ENCODE measurements at places on chromosomes 7 and 10.

- DNase-seq = peak; percentile 73
These were observed 98.4 kb downstream of the PIP4K2A start for GRCh38 chr10:22615819-22616499.

DNA sequence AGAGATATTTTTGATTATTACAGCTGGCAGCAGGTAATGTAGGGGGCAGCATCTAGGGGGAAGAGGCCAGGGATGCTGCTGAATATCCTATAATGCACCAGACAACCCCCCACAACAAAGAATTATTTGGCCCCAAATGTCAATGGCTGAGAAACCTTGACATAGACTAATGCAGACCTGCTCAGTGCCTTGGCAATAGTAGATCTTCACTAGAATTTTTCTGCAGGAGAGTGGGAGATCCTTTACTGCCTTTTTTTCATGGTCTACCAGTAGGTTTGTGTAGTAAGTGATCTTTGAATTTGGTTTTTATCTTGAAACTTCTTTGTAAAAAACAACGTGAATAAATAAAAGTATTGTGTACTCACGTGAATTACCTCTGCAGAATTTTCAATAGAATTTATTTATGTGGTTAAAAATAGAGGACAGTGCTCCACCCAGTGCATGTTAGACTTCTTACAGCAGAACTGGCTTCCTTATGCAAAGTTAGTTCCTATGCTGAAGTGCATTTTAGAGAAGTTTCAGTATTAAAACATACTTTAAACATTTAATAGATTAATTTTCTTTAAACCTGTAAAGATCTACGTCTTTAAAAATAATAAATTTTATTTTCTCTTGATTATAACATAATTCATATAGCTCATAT lies 199.6 kb upstream of the HDAC9 start:
- no peak for DNase-seq

DNA sequence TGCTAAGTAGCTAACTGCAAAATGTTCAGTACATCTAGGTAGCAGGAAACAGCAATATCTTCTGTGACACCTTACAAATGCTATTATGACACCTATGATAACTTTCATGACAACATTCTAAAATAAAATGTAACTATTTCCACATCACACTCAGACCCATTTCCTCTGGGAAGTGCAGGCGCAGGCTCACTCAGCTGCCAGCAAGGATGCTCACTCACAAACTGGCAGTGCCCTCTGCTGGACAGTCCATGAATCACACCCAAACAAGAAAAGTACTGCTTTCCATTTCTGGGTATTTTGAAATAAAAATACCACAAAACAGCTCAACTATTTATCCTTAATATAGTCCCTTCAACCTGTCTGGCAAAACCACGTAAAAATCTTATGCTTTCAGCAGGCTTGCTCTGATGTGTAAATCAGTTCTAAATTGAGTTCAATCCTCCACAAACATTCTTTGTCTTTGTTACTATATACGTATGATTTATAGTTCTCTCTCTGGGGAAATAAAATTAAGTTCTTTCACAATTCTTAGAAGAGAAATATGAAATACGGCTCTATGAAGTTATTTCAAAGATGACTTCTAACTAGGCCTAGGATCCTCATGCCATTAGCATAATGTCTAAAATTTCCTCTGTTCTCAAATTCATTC lies 176.6 kb downstream of the PARD3 start:
- peak; percentile 95 for DNase-seq

DNA sequence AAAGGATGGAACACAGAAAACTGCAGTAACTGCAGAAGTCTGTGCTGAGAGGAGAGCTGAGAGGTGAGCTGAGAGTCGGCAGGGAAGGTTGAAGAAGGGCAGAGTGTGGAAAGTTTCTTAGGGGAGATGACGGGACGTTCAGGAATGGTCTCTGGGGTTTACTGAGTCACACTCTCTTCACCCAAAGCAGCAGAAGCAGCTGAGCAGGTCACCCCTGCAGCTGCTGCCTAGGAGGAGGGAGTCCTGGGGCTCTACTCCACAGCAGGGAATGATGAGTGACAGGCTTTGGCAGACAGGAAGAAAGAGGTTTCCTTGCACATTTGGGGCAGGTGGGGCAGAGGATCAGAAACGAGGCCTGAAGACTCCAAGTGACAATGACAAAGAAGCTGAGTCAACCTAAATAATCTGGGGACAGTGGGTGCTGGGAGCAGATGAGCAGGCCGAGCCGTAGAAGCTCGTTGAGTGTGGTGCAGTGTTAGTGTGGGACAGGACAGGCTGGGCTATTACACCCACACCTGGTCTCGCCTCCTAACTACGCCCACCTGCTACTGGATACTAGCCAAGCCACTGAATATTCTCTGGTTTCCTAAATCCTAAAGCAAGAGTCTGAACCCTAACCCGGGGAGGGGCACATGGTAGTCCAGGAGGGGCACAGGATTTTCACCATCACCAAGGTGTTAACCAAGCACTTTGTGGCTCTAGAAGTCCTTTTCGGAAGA lies 24.9 kb downstream of the BEND7 start:
- DNase-seq = no peak

- no peak for DNase-seq
These were observed 26.0 kb downstream of the NUP42 start for GRCh38 chr7:23207884-23208283.

- DNase-seq = no peak
These were observed 60.2 kb downstream of the KCNH2 start for GRCh38 chr7:150917969-150918368.

- DNase-seq = peak; percentile 74
These were observed 903 bp upstream of the KCNMA1 start for GRCh38 chr10:77638321-77639101.

DNA sequence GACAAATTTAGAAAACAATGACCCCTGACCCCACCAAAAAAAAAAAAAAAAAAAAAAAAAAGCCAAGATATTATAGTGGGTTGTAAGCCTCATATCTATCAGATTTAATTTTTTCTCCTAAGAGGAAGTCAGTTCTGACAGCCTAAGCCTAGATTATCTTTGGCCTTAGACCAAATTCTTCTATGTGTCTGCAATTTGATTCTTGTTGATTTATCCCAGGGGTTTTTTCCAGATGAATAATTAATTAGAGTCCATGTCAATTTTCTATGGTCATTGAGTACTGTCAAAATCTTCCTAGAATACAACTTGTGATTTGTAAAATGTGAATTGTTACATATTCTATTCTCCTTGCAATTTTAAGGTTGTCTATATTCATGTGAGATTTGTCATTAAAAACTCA lies 151.6 kb upstream of the CACNA2D1 start:
- no peak for DNase-seq

GRCh38 chr7:158991824-158992621 lies 135.7 kb downstream of the DYNC2I1 start:
- peak; percentile 46 for DNase-seq

DNA sequence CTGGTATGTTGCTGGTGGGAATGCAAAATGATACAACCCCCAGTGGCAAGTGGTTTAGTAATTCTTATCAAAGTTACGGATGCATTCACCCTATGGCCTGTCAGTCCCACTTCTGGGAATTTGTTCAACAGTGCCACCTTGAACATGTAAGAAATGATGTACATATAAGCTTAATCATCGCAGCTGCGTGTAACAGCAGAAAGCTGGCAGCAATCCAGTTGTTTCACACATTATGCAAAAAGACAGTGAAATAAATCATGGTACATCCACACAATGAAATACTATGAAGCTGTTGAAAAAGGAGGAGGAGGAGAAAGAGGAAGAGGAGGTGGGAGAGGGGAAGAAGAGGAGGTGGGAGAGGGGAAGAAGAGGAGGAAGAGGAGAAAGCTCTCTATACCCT lies 76.2 kb upstream of the MYL10 start:
- DNase-seq = no peak

DNA sequence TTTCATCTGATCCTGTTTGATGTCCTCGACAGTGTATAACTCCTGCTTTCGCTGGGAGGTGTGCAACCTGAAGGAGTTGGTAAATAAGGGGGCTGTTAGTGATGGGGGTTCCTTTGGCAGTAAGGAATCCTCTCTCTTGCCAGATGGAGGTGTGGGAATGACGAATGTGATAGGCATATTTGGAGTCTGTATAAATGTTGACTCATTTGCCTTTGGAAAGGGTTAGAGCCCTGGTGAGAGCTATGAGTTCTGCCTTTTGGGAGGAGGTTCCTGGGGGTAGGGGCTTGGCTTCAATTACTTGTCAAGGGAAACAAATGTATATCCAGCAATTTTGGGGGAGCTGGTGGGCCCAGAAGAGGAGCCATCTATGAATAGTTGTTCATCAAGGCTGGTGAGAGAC lies 11.4 kb upstream of the CHST3 start:
- DNase-seq = no peak

DNA sequence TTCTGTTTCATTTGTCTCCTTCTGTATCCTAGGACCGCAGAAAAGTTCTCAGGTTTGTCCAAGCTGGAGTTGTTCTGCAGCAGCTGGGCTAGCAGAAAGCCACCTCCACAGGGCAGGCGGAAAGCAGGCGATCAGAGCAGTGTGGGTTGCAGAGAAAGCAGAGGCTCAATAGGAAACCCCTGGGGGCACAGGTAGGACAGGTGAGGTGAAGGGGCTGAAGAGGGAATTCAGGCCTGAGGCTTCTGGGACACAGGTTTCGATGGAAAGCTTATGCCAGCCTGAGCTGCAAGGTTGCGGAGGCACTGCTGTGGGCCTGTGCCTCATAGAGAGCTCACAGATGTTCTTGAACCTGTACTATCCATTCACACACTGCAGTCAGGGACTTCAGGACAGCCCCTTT lies 194.9 kb upstream of the TPK1 start:
- DNase-seq = no peak

GRCh38 chr10:14688606-14689005 lies 86.1 kb downstream of the FAM107B start:
- no peak for DNase-seq

GRCh38 chr7:137846549-137846826 lies 286 bp downstream of the DGKI start:
- DNase-seq = no peak

GRCh38 chr7:69213878-69214277 lies 384.4 kb upstream of the AUTS2 start:
- no peak for DNase-seq

DNA sequence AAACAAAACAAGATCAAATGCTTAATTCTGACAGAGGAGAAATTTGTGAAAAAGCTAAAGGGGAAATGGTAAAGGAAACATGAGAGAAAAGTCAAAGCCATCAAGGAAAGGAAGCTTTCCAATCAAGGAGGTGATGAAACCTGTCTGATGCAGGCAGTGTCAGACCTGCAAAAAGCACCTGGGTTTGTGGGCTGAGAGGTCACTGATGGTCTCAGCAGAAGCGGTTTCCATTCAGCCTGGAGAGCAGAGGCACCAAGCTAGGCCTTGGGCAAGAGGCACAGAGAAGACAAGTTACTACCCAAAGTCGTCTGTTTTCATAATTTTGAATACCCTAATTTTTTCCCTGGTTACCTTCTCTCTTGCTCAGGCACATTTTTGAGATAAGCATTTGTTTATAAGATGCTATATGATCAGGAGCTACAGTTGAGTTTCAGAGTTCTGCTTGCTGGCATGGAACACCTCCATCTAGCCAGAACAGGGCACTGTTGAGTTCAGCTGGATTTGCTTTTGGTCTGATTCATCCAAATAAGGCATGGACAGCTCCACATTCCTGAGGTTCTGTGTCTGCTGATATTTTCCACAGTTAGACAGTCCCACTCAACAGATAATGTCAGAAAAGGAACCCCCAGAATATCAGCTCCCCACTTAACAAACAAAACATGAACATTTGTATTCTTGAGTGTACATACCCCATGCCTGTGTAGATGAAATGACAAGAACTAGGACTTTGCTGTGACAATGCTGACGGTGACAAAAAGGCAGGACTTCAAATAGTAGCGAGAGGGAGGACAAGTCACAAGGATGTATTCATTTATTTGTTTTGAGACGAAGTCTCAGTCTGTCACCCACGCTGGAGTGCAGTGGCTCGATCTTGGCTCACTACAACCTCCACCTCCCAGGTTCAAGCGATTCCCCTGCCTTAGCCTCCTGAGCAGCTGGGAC lies 4.9 kb upstream of the PPIA start:
- DNase-seq = peak; percentile 39

GRCh38 chr7:14934839-14935238 lies 32.3 kb upstream of the DGKB start:
- DNase-seq = no peak

- DNase-seq = no peak
These were observed 1.6 kb upstream of the IDI1 start for GRCh38 chr10:1050554-1050953.

DNA sequence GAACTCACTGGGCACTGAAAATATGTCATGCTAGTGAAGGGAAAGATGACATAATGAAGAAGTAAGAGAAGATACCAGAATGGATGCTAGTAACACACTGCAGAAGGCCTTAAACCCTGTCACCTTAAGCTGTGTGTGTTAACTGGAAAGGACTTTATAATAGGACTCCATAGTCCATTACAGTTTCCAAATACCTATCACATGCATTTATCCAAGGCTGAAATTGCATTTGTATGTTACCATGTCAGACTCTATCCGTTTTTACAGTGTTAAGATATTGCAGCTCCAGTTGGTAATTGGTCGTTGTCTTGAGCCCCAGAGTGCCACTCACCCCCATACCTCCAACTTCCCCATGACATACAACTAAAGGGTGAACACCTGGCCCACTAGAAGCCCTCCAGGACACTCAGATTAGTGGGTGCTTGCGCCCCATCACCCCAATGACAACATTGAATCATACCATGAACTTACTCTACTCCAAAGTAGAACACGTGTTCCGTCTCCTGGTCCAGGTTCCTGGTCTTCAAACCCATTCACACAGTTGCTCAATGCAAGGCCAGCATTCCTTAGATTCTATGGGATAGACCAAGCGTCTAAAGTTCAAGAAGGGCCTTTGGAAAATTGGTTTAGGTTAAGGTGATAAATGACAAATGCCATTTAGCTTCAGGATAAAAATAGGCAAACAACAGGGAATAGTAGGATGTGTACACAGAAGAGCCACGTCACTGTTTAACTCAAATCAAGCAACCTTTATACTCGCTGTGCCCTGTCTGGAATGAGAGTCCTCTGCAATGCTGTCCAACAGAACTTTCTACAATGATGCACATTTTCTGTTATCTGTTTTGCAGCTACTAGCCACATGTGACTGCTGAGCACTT lies 2.1 kb upstream of the RAPGEF5 start:
- no peak for DNase-seq

DNA sequence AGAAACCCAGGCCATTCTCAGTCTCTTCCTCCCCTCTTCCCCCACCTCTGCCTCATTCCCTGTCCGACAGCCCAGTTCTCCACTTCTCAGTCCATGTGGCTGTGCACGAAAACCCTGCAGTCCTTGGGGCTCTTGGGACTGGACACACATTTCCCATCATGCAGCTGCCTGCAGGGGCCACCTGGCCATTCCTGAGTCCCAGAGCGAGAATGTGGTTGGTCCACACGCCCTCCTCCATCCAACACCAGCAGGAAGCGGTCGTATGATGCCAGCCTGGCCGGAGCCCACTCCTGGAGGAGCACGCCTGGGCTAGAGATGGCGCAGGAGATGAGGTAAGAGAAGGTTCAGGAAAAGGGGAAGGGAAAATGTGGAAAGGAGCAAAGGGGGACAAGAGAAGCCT lies 222.5 kb downstream of the USP6NL start:
- DNase-seq = no peak

- DNase-seq = no peak
These were observed 1.9 kb downstream of the MAGI2 start for GRCh38 chr7:79451580-79451979.

GRCh38 chr10:42883993-42884983 lies 101.7 kb downstream of the BMS1 start:
- DNase-seq = no peak

GRCh38 chr7:78368771-78369170 lies 570.2 kb downstream of the PHTF2 start:
- DNase-seq = no peak

All from sigmoid colon (tissue), 7 donors.